ENCODE measurements at places on chromosomes 4 and X.
A peak's percentile ranks its signal among the peaks of the same experiment; 100 is the strongest.

GRCh38 chr4:39237179-39237578 lies 54.9 kb downstream of the WDR19 start:
- no peak for DNase-seq

- DNase-seq, result no peak
Observed at GRCh38 chr4:24765376-24765988, 29.9 kb upstream of the SOD3 start.

GRCh38 chr4:8912506-8912905 lies 40.9 kb upstream of the HMX1 start:
- peak; percentile 3 for DNase-seq

GRCh38 chrX:15680401-15680800 lies 15.8 kb upstream of the CLTRN start:
- no peak for DNase-seq

All from activated naive CD4-positive, alpha-beta T cell treated with anti-CD3 and anti-CD28 coated beads, Interleukin-2, amount 10 ng/mL, durations not matched to agents 7 days and 5 days (primary cell).